Foreskin keratinocyte (primary cell): ENCODE measurements at places on chromosomes 6 and 20. TPM values are rescaled to one million over a fixed set of nuclear protein-coding genes. Genes with fewer than 3 reads are reported as not detected.

ZNF311 gene
- total RNA-seq, result 2.3 and 3.3 TPM in 2 replicates

CTSA gene
- 37.3 and 43.8 TPM in 2 replicates for total RNA-seq

HCRTR2 gene
- not detected in 2 replicates for total RNA-seq

PDYN gene
- total RNA-seq, result not detected in 2 replicates

ACTL10 gene
- 1.1 and 1.4 TPM in 2 replicates for total RNA-seq

FLOT1 gene
- 50.0 and 62.6 TPM in 2 replicates for total RNA-seq

BPIFA1 gene
- total RNA-seq, result not detected in 2 replicates

ZC2HC1B gene
- total RNA-seq, result not detected in 2 replicates

BPIFA3 gene
- total RNA-seq, result not detected in 2 replicates

RGS17 gene
- total RNA-seq, result 0.24 and 0.32 TPM in 2 replicates

TDP2 gene
- 29.9 and 31.3 TPM in 2 replicates for total RNA-seq

EFCAB8 gene
- not detected in 2 replicates for total RNA-seq

SLC16A10 gene
- total RNA-seq, result 0.07 and 0.14 TPM in 2 replicates

GDAP1L1 gene
- total RNA-seq, result not detected in 2 replicates

GNMT gene
- total RNA-seq, result 0.20 and 0.32 TPM in 2 replicates

TGM3 gene
- not detected in 2 replicates for total RNA-seq

APCDD1L gene
- 2.1 and 4.4 TPM in 2 replicates for total RNA-seq

RNF8 gene
- 32.3 and 34.0 TPM in 2 replicates for total RNA-seq

SYCP2 gene
- total RNA-seq, result 0.28 and 0.34 TPM in 2 replicates

DEFB132 gene
- not detected in 2 replicates for total RNA-seq

ESF1 gene
- total RNA-seq, result 16.9 and 21.2 TPM in 2 replicates

MUC21 gene
- total RNA-seq, result not detected in 2 replicates
